ENCODE measurements at places on chromosomes 11 and 22.

DNA sequence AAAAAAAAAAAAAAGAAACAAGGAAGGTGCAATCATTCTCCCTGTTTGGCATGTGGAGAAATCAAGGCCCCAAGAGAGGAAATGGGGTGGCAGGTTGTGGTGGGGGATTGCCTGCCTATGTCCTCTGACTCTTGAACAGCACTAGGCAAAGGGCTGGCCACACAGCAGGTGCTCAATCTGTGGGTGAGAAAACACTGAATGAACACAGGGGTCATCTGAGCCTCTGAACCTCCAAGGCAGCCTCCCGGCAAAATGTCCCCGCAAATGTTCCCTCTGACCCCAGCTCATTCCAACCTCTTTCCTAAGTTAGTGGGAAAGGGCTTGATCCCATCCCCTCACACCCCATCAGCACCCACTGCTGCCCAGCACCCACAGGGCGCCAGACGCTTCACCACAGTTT, 4.6 kb downstream of the PLA2G6 start:
- no peak for DNase-seq

DNA sequence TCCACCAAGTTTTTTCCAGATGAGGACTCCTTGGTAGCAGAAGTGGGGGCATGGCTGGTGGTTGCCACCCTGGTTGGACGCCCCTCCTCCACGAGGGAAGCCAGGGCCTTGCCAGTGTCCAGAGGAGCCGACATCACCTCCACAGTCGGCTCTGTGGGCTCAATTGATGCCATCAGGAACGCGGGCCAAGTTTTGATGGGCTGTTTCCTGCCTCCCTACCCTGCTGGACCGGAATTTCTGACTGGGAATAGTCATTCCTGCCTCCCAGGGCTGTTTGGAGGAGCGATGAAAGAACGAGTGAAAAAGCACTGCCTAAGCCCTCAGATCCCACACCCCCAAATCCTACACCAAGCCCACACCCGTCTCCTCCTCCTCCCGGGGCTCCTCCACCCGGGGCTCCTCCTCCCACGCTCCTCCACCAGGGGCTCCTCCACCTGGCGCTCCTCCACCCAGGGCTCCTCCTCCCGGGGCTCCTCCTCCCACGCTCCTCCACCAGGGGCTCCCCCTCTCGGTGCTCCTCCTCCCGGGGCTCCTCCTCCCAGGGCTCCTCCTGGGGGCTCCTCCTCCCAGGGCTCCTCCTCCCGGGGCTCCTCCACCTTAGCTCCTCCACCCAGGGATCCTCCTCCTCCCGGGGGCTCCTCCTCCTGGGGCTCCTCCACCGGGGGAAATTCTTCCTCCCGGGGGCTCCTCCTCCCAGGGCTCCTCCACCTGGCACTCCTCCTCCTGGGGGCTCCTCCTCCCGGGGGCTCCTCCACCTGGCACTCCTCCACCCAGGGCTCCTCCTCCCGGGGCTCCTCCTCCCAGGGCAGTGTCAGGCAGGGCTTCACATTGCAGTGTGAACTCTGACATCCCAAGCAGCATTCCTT, 10.0 kb upstream of the PRR5 start:
- no peak for DNase-seq

- no peak for DNase-seq
Measured at GRCh38 chr11:46290598-46291309, 13.3 kb downstream of the CREB3L1 start.

DNA sequence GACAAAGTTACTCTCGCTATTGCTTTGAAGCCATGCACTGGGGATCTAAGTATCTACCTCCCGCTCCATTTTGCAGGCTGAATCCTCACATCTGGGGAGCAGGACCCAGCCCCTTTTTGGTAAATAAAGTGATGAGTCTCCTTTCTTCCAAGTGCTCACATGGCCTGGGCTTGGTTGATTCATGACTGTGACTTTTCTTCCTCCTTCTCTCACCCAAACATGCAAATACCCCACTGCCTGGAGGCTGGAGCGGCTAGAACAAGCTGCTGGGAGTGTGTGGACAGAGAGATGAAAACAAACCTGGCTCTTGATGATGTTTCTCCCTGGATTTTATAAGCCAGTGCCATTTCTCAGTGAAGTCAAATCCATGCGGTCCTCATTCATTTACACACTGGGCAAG, 72.7 kb downstream of the TRIM29 start:
- DNase-seq: no peak

- DNase-seq: no peak
Measured at GRCh38 chr11:20397281-20397680, 9.8 kb downstream of the PRMT3 start.

GRCh38 chr22:45248832-45249561, 8.3 kb upstream of the KIAA0930 start:
- DNase-seq: no peak

- no peak for DNase-seq
Measured at GRCh38 chr11:86558207-86558606, 114.2 kb downstream of the ME3 start.

GRCh38 chr11:134950692-134951304, 538.8 kb upstream of the B3GAT1 start:
- DNase-seq: no peak

DNA sequence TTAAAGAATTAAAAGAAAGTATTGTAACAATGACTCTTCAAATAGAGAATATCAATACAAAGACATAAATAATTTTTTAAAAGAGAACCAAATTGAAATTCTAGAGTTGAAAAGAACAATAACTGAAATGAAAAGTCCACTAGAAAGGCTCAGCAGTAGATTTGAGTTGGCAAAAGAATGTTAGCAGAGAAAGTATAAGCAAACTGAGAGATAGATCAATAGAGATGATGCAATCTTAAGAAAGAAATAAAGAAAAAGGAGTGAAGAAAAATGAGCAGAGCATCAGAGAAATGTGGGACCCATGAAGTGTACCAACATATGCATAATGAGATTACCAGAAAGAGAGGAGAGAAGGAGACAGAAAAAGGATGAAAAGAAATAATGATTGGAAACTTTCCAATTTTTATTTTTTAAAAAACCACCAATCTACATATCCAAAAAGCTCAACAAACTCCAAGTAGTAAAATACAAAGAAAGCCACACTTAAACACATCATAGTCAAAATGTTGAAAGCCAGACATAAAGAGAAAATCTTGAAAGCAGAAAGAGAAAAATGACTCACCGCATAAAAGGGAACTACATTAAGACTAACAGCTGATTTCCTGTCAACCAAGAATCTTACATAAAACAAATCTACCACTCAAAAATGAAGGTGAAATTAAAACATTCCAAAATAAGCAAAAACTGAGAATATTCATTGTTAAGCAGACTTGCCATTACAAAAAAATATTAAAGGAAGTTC, 20.9 kb downstream of the NCF4 start:
- no peak for DNase-seq

- DNase-seq: no peak
Measured at GRCh38 chr11:1638344-1638743, 8.8 kb downstream of the KRTAP5-5 start.

DNA sequence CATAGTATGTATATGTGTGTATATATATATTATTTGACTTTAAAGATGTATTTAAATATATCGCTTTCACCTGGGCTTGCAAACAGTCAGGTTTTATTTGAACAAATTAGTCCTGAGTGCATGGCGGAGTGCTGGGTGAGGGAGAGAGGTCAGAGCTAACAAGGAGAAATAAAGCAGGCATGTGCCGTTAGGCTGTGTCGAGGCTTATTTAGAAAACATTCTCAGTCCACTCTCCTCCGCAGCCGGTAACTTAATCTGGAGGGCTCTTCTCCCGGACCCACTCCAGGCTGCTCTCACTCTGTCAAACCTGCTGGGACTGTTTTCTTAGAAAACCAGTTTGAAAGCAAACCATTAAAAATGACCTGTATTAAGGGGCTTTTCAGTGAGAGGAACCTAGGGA, 455.9 kb downstream of the MN1 start:
- DNase-seq: no peak

DNA sequence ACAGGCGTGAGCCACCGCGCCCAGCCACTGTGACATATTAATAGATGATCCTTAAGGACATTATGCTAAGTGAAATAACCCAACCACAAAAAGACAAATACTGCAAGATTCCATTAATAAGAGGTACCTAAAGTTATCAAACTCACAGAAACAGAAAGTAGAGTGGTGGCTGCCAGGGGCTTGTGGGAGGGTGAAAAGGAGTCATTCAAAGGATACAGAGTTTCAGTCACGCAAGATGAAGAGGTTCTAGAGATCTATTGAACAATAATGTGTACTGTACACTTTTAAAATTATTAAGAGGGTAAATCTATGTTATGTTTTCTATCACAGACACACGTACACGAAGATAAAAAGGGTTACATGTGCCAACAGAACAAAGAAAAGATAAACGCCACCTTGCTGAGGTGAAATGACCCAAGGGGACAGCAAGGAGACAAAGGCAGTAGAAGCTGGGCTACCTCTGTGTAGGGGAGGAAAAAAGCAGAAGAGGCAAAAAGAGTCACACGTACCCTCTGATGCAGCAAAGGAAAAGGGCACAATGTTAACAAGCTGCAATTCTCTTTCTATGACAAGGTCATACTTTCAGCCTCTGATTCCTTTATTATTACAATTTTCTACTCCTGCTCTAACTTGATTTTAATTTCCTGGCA, 65.3 kb downstream of the AMBRA1 start:
- DNase-seq: no peak

GRCh38 chr11:64755681-64756361, 4.0 kb downstream of the PYGM start:
- no peak for DNase-seq

DNA sequence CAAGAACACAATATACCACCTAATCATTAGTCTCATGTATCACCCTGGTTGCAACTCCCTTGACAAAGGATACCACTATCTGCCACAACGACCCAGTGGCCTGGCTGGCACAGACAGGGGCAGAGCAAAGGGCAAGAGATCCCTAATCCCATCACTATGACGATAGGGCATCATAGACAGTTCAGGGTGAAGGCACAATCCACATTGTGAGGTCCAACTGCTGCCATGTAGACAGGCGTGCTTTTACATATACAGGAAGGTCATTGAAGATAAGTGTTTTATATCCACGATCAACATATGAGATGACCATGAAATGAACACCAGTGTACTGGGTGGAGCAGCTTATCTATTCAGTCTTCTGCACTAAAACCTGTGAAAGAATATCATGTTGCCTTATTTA, 94.6 kb downstream of the IGLL1 start:
- DNase-seq: no peak
